Foreskin keratinocyte (primary cell): ENCODE measurements at places on chromosomes 7 and 10. TPM values are rescaled to one million over a fixed set of nuclear protein-coding genes. Genes with fewer than 3 reads are reported as not detected.

SH2D4B gene
- not detected in 2 replicates for total RNA-seq

ENO4 gene
- total RNA-seq = 0.14 TPM in 1 of 2 replicates, not detected in the other

ADGRA1 gene
- total RNA-seq = not detected in 2 replicates

ANKRD1 gene
- not detected in 2 replicates for total RNA-seq

RAB19 gene
- 0.21 TPM in 1 of 2 replicates, not detected in the other for total RNA-seq

LRRC4 gene
- 0.07 and 0.35 TPM in 2 replicates for total RNA-seq

VAX1 gene
- 0.04 and 0.14 TPM in 2 replicates for total RNA-seq

NEBL gene
- 0.17 and 0.32 TPM in 2 replicates for total RNA-seq

AKR1C8 gene
- total RNA-seq = not detected in 2 replicates

NFE2L3 gene
- 22.1 and 28.6 TPM in 2 replicates for total RNA-seq

UROS gene
- total RNA-seq = 56.2 and 58.3 TPM in 2 replicates

TMEM270 gene
- total RNA-seq = not detected in 2 replicates

PILRA gene
- total RNA-seq = 0.25 and 0.37 TPM in 2 replicates

CDHR3 gene
- total RNA-seq = 1.1 and 1.7 TPM in 2 replicates

CPN1 gene
- total RNA-seq = not detected in 2 replicates
